A549 treated with AZD2906 at 1 μM for 4 hours (cell line): ENCODE measurements at places on chromosomes 5 and 9. TPM values are rescaled to one million over a fixed set of nuclear protein-coding genes. Genes with fewer than 3 reads are reported as not detected.

Gene PCSK1
- total RNA-seq, result 0.27 to 0.34 TPM (median 0.29 TPM) in 5 replicates

Gene AK3
- 44.6 to 56.2 TPM (median 52.7 TPM) in 5 replicates for total RNA-seq

Gene ORM2
- not detected in 5 replicates for total RNA-seq

Gene FOXD1
- total RNA-seq, result 12.2 to 19.4 TPM (median 17.7 TPM) in 5 replicates

Gene CDC20B
- 0.03 to 0.10 TPM (median 0.07 TPM) in 5 replicates for total RNA-seq

Gene HTR4
- total RNA-seq, result not detected in 5 replicates

Gene PCDHGA1
- 0.23 to 0.32 TPM (median 0.27 TPM) in 5 replicates for total RNA-seq

Gene PPP3R2
- total RNA-seq, result not detected in 5 replicates

Gene GRIA1
- total RNA-seq, result not detected in 5 replicates

Gene MRPS27
- total RNA-seq, result 48.5 to 57.7 TPM (median 51.3 TPM) in 5 replicates

Gene NMUR2
- 0.08 to 0.17 TPM (median 0.09 TPM) in 5 replicates for total RNA-seq

Gene MLANA
- not detected in 5 replicates for total RNA-seq

Gene PPP1R26
- 17.3 to 19.8 TPM (median 19.0 TPM) in 5 replicates for total RNA-seq

Gene QRFP
- not detected in 5 replicates for total RNA-seq

Gene LEAP2
- 0.43 to 1.2 TPM (median 0.65 TPM) in 5 replicates for total RNA-seq

Gene CMBL
- 20.5 to 23.9 TPM (median 21.4 TPM) in 5 replicates for total RNA-seq

Gene MARCOL
- not detected in 5 replicates for total RNA-seq

Gene NOL8
- 26.4 to 34.3 TPM (median 27.4 TPM) in 5 replicates for total RNA-seq

Gene WNT8A
- total RNA-seq, result not detected in 5 replicates

Gene WWC1
- 70.2 to 81.2 TPM (median 73.2 TPM) in 5 replicates for total RNA-seq

Gene PIP5KL1
- 1.1 to 2.4 TPM (median 1.8 TPM) in 5 replicates for total RNA-seq

Gene RGS7BP
- not detected in 5 replicates for total RNA-seq

Gene LHX3
- 0.07 to 0.08 TPM (median 0.08 TPM) in 4 of 5 replicates, not detected in the other for total RNA-seq

Gene RNF38
- 8.1 to 9.7 TPM (median 9.3 TPM) in 5 replicates for total RNA-seq

Gene TXNDC8
- not detected in 5 replicates for total RNA-seq

Gene CDC37L1
- total RNA-seq, result 12.1 to 15.3 TPM (median 13.4 TPM) in 5 replicates

Gene INSYN2B
- 0.07 to 0.31 TPM (median 0.11 TPM) in 5 replicates for total RNA-seq

Gene PCDHGB2
- total RNA-seq, result 0.05 to 0.08 TPM (median 0.07 TPM) in 5 replicates

Gene HBEGF
- 5.7 to 7.7 TPM (median 6.5 TPM) in 5 replicates for total RNA-seq
